ENCODE measurements at places on chromosomes 12 and 14.
A peak's percentile ranks its signal among the peaks of the same experiment; 100 is the strongest.

GRCh38 chr12:24113701-24114100, 164.2 kb upstream of the SOX5 start:
- DNase-seq, result no peak

- DNase-seq, result no peak
These were observed 32.3 kb downstream of the PLEKHG3 start for GRCh38 chr14:64736271-64737169.

DNA sequence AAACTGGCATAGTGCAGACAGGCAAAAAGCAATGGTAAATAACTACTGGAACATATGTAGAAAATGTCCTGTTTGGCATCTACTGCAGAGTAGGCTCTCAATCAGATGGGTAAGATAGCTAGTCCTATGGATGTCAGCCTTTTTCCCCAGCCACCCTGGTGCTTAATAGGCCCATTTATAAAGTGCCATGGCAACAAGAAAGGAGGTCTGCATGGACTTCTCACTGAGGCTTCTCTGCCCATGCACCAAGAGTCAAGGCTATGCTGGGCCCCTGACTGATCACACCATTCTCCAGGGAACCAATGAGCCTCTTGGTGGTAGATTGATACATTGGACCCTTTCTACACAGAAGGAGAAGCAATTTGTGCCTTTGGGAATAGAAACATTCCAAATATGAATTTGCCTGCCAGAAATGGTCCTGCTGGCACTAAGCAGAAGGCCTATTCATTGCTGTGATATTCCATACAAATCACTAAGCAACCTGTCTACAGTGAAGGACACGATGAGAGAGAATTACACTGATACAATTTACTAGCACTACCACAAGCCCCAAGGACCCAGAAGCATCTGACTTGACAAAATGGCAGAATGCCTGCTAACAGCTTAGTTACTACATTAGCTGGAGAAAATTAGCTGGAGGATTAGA, 43.8 kb downstream of the RESF1 start:
- peak; percentile 45 for DNase-seq

DNA sequence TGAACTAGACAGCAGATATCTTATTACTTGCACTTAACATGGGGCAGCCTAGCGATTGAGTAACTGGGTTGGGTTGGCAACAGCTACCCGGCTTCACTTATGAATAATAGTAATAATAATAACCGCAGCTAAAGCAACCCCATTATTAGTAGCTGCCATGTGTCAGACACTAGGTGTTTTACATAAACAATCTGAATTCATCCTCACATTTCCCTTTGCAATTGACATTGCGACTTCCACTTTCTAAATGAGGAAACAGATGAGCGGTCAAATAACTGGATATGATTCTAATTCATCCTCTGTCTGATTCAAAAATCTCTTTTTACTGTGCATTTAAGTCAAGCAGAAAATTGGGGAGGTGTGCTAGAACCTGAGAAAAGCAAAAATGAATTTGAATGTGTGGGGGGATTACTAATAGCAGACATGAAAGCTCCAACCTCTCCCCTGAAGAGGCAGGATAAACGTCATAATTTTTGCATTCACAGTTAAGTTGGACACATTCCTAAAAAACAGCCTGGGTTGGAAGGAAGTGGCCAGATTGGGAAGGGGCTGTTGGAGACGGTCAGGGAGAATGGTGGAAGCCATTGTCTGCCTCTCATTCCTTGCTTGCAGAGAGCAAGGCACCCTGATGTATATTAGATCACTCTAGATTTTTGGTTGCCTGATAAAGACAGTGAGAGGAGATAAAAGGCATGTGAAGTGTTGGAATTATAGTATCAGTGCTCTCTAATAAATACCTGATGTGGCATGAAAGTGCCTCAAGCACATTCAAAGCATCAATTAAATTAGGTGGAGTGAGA, 13.1 kb downstream of the EMP1 start:
- no peak for DNase-seq

DNA sequence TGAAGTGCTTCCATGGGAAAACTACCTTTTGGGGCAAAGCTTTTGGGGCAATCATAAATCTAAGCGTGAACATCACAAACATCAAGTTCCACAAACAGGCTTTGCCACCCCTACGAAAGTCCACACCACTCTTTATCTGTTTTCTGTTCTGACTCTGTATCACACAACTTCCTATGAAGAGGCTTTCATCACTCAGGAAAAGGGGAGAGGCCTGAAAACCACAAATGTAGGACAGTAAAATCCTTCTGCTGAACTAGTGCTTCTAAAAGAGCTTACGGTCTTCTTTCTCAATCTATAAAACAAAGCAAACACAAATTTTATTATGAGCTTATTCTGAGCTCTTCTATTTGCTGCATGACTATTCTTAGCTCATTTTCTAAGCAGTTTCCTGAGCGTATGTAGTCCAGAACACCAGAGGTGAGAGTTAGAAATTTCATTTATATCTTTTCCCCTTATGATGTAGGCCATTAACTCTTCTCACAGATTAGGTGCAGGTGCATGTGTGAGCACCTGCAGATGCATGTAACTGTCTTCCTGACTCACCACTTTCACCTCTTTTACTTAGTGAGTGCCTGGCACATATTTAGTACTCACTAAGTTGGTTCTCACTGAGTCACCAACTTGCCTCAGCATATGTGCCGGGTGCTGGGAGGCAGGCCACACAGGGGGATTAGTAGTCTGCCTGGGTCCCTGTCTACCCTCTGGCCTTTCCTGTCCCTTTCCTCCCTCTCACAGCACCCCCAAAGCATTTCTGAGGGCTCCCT, 32.9 kb upstream of the SYCP3 start:
- no peak for DNase-seq

DNA sequence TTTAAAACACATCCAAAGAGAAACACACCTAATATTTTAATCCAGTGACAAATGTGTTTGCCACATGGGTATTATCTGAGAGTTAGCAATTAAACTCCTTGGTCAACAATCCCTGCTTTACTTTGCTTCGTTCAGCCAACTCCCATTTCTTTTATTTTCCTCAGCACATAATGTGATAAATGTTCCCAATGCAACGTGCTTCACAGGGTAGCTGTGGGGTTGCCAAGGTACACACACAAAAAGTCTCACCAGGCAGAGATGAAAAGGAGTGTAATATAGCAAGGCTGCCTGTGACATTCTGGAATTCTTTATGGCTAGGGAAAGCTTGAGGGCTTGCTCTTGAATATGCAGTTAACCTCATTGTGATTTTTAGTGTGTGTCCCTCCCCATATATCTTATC, 208.0 kb upstream of the DIO2 start:
- no peak for DNase-seq

GRCh38 chr14:33964599-33965317, 13.9 kb upstream of the EGLN3 start:
- no peak for DNase-seq

DNA sequence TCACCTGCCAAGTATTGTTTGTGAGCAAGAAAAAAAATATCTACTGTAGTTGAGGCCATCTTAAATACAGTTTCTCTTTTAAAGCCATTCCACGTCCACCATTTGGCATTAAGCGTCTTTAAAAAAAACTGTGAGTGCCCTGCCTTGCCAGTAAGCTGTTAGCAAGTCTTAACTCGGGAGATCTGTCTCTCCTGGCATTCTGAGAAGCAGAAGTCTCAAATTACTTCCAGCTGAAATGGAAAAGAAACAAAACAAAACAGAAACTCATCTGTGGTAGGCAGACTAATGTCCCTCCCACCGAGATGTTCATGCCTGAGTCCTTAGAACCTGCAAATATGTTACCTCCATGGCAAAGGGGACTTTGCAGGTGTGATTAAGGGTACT, 126.2 kb downstream of the CRADD start:
- DNase-seq, result peak; percentile 95

DNA sequence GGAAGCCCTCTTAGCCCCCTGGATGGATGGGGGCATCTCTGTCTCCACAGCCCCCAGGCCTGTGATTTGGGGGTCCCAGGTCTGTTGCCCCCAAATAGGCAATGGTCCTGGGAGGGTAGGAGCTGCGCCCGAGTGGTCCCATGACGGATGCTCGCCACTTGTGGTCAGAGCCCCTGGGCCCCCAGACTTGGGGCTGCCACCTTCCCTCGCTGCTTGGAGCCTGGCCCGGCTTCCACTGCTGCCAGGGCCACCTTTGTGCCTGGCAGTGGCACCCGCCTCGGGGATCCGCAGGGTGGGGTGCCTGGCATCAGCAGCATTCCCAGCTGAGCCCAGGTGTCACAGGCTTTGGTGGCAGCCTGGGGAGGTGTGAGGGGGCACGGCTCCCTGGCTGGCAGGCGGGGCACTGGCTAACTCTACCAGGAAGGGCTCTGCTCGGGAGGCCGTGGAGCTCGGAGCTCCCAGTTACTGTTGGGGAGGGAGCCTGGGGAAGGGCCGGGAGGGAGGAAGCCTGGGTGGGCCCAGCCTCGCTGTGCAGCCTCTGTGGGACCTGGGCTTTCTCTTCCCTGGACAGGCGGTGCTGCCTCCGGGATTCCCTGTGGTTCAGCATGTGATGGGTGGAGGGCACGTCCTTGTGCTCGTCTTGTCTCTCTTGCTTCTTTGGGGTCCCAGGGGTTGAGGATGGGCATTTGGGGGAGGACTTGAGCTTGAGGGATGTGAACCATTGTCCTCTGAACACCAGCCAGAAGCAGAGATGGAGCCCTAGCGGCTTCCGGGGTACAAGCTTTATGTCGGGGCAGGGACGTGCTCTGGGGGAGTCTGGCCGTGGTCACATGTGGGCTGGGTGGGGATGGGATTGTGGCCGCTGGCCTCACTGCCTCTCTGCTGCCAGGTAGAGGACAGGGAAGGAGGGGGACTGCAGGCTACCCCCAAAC, 5.4 kb downstream of the KIF26A start:
- DNase-seq, result no peak

DNA sequence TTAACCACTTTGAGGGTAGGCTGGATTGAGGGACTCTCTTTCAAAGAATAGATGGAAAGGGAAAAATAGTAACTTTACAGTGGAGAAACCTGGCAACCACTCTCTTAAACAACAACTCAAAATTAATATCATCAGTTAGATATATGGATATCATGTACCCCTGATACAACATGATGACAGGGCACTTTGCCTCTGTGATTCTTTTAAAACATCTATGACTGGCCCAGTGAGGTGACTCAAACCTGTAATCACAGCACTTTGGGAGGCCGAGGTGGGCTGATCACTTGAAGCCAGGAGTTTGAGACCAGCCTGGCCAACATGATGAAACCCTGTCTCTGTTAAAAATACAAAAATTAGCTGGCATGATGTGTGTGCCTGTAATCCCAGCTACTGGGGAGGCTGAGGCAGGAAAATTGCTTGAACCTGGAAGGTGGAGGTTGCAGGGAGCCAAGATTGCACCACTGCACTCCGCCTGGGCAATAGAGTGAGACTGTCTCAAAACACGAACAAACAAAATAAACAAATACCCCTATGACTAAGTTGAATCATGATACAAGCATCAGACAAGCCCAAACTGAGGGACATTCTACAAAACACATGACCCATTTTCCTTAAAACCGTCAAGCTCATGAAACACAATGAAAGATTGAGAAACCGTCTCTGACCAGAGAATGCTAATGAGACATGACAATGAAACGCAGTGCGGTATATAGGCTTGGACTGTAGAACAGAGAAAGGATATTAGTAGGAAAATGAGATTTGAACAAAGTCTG, 26.4 kb upstream of the SLC7A8 start:
- peak; percentile 81 for DNase-seq

- DNase-seq, result no peak
These were observed 106.6 kb downstream of the PLXNC1 start for GRCh38 chr12:94255006-94255405.

DNA sequence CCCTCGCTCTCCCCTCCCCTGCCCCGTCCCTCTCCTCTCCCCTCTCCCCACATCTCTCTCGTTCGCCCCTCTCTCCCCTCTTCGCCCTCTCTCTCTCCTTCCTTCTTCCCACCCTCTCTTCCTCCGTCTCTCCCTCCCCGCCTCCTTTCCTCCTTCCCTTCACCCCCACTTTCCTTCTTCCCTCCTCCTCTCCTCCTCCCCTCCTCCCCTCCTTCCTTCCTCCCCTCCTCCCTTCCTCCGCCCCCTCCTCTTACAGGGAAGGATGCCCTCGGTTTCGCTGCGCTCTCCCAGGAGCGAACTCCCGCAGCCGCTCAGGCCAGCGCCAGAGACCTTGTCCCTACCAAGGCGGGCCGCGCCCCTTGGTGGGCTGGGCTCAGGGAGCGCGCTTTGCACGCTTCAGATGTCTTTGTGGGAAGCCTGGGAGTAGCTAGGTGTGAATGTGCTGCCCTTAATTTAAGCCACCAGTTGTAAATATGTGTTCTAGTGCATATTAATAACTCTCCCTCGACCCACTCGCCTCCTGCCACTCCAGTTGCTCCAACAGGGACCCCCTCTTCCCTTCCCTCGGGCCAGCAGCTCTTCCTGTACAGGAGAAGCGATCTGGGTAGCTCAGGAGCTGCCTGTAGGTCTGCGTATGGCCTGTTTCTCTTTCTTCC, 13.3 kb upstream of the MAP3K9 start:
- DNase-seq, result peak; percentile 18

DNA sequence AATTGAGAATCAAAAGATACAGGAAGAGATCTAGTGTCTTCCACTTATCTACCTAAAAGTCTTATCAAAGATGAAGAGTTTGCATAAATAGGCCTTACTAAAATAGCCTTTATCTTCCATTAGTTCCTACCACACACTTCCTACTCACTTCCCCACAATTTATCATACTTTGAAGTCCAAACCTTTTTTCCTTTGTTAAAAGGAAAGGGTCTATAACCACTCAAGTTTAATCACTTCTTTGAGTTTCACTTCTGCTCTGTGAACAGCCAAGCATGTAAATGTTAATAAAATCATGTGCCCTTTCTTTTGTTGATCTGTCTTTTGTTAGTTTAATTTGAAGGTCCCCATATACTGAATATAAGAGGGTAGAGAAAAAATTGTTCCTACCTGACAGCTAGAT, 114.5 kb downstream of the PHLDA1 start:
- no peak for DNase-seq

DNA sequence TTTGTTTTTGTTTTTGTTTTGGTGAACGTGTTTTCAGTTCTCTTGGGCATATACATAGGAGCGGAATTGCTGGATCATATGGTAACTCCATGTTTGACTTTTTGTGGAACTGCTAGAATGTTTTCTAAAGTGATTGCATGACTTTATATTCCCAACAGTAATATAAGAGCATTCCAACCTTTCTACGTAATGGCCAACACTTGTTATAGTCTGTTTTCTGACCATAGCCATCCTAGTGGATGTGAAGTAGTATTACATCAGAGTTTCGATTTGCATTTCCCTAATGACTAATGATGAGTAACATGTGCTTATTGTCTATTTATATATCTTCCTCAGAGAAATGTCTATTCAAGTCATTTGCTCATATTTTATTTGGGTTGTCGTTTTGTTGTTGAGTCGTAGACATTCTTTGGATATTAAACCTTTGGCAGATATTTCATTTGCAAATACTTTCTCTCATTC, 268.7 kb downstream of the AEBP2 start:
- peak; percentile 17 for DNase-seq
